ENCODE measurements at places on chromosomes 2 and 18. TPM values are rescaled to one million over a fixed set of nuclear protein-coding genes. Genes with fewer than 3 reads are reported as not detected.

Gene CCBE1
- total RNA-seq = 2.1 TPM

Gene PIAS2
- 54.1 TPM for total RNA-seq

Gene TUBA4B
- total RNA-seq = 0.14 TPM

Gene AQP12A
- total RNA-seq = not detected

Gene FTCDNL1
- 3.3 TPM for total RNA-seq

Gene DYSF
- total RNA-seq = 21.3 TPM

Gene FKBP7
- 8.3 TPM for total RNA-seq

Gene UGT1A3
- not detected for total RNA-seq

Gene CTAGE1
- total RNA-seq = not detected

Gene HOXD8
- total RNA-seq = not detected

Gene LRRFIP1
- total RNA-seq = 59.6 TPM

Gene CRYGC
- not detected for total RNA-seq

Gene STAT4
- total RNA-seq = 0.16 TPM

Gene NR4A2
- total RNA-seq = 0.85 TPM

Gene TWIST2
- total RNA-seq = 13.6 TPM

Gene OR6B3
- not detected for total RNA-seq

Gene FEV
- total RNA-seq = not detected

Gene RNPEPL1
- 21.0 TPM for total RNA-seq

Gene CHRND
- not detected for total RNA-seq

Gene RIT2
- total RNA-seq = 1.9 TPM

Gene KIAA2012
- 0.03 TPM for total RNA-seq

Gene MRPL44
- 68.2 TPM for total RNA-seq

Gene ADD2
- 138 TPM for total RNA-seq

Gene SERPINB11
- not detected for total RNA-seq

Gene KCNG2
- total RNA-seq = not detected

Gene COLEC12
- total RNA-seq = 4.0 TPM

Gene PKDCC
- 32.8 TPM for total RNA-seq

Gene CNTNAP5
- total RNA-seq = 0.49 TPM

Gene SKOR2
- not detected for total RNA-seq

Gene GRHL1
- total RNA-seq = 2.5 TPM

Gene UGT1A5
- total RNA-seq = not detected

Measured in GM23338 (cell line).